Fibroblast of skin of right biceps (primary cell): ENCODE measurements at places on chromosomes 5 and 9.

- DNase-seq: peak; percentile 51
These were observed 47.1 kb upstream of the FYB1 start for GRCh38 chr5:39266442-39266841.

DNA sequence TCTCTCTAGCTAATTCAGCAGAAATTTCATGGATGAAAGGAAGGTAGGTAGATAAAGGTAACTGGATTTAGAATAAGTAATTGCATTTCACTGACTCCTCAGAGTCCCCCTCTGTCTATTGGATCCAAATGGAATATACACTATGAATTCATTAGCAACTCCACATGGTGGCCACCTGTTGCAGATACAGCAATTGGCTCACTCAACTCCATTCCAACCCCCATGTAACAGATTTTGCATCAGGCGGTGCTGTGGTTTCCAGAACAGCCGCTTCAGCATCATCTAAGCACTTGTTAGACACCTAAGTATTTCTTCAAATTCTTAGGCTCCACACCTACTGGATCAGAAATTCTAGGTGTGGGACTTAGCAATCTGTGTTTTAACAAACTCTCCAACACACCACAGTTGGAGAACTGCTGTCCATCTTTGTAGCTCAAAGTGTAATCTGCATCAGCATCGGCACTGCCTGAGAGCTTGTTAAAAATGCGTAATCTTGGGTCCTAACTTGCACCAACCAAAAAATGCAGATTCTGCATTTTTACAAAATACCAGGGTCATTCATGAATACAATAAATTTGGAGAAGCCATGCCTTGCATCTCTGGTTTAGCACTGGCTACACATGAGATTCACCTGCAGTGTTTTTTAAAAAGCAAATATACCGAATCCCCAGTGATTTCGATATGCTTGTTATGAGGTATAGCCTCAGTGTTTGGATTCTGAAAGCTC is 413.8 kb upstream of the CD180 start:
- DNase-seq: no peak

GRCh38 chr9:95725045-95725444 is 150.4 kb upstream of the ERCC6L2 start:
- DNase-seq: no peak

DNA sequence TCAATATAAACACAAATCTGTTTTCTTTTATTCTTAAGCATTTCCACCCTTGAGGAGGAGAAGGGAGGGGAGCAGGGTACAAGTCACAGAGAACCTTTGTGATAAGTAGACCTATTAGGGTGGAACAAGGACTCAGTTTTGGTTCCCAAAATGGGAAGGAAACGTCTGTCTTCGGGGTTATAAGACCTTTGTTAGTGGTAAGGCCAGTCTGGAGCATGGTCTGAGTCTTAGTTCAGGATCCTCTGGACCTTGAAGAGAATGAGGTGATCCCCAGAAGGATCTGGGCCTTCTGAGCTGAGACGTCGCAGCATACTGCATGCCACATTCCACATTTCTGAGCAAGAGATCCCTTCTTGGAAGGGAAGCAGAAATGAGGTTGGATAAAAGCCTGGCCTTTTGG is 37.2 kb downstream of the FAXDC2 start:
- no peak for DNase-seq
